Activated naive CD4-positive, alpha-beta T cell treated with Interleukin-2 at 50 U/mL for 16 hours (primary cell): ENCODE measurements at places on chromosomes 13 and 19.
A peak's percentile ranks its signal among the peaks of the same experiment; 100 is the strongest.

- peak; percentile 96 for DNase-seq
Observed at GRCh38 chr13:27449936-27450828, at the start of gene MTIF3. Gene MTIF3 (minus strand): TSS chr13:27450564. CDS start chr13:27440448, 10,116 bp downstream.

DNA sequence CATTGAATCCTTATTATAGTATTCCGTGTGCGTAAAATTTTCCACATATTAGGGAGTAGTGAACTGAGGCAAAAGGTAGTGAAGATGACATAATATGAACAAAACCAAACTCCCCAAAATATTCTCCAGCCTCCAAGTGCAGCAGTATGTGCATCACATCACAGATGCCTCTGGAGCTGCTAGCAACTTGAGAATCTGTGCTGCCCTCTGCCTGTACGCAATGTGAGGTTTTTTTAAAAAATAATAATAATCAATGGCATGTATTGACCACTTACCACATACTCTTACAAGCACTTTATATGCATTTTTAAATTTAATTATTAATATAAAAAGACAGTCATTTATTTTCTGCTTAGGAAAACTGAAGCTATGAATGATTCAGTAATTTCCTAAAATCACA, 583.0 kb upstream of the SPRY2 start:
- no peak for DNase-seq

DNA sequence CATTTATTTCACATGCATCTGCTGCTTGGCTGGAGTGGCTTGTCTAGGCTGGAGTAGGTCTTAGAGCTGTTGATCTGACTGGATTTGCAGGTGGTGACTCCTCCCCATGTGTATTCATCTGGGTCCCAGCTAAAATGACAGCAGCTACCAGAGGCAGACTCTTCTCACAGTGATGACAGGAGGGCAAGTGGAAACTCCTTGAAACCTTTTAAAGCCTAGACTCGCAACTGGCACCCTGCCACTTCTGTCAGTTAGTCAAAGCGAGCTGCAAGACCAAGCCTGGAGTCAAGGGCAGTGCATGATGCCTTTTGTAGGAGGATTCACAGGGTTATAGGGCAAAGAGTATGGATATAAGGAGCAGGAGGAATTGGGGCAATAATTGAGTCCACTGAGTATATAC, 65.2 kb downstream of the TEX26 start:
- no peak for DNase-seq

- DNase-seq: no peak
Observed at GRCh38 chr13:28012896-28013295, 24.4 kb upstream of the URAD start.

- no peak for DNase-seq
Observed at GRCh38 chr13:40064154-40065097, 409.0 kb downstream of the COG6 start.
